Stimulated activated CD8-positive, alpha-beta memory T cell treated with anti-CD3 and anti-CD28 coated beads, Interleukin-4, amount 100 ng/mL, for 1 hour (primary cell): ENCODE measurements at places on chromosomes 2 and 18.

DNA sequence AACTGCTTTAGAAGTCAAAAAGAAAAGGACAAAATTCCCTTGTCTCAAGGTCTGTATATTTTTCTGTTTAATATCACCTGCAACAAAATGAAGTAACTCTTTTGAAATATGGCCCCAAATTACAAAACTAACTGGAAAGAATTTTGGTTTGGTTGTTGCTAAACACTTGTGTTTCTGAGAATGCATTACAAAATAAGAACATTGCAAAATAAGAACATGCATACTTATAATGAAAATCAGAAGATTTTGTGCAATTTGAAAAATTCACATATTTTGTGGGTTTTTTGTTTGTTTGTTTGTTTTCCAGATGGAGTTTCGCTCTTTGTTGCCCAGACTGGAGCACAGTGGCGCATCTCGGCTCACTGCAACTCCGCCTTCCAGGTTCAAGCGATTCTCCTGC, 21.8 kb downstream of the NDUFB3 start:
- no peak for DNase-seq

DNA sequence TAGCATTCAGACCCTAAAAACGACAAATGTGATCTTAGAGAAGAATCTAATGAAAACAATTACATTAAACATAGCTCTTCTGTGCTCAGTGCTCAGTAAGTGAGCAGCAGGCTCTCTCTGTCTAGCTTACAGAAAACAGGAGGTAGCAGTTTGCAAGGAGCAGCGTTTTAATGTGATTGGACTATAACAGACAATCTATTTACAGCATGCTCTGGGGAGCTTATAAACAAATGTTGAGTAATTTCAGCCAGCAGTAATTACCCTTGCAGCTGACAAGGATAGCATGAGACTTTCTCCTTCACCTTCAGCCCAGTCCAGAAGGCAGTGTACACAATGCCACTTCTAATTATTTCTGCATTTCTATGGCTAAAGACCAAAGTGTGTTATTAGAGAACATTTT, 270.4 kb downstream of the FIGN start:
- no peak for DNase-seq

DNA sequence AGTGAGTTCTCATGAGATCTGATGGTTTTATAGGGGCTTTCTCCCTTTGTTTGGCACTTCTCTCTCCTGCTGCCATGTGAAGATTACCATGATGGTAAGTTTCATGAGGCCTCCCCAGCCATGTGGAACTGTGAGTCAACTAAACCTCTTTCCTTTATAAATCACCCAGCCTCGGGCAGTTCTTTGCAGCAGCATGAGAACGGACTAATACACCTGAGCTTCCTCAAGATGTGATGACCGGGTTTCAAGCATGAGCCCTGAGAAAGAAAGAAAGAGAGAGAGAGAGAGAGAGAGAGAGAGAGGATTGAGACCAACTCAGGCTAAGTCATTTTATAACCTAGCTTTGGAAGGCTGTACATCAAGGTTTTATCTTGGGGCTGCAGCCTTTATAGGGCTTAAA, 167.7 kb upstream of the SERPINE2 start:
- DNase-seq: no peak

DNA sequence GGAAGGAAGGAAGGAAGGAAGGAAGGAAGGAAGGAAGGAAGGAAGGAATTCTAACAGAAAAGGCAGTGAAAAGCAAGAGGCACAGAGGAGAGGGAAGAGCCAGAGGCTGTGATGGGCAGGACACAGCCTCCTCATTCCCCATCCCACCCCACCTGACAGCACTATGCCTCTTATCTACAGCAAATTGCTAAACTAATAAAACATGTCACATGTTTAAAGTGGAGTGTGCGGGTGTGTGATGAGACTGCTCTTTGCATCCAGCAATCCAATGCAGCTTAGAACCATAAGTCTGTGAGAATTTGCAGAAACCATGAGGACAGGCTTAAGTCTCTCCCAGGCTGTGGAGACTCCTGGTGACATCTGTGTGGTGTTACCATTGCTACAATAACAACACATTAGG, 108.4 kb upstream of the ALK start:
- no peak for DNase-seq

DNA sequence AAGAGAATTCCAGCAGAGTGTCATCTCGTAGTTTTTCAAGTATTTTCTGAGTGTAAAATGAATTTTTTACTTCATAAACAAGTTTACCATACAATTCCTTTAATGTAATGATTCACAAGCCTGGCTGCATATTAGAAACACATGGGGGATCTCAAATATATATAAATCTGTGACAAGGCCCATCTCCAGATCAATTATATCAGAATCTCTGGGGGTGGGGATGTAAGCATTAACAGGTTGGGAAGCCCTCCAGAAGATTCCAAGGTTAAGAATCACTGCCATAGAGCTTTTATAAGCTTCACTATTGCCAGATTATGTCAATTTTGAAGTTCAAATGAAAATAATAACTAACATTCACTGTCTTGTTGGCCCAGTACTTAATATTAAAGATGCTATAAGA, 111.2 kb downstream of the BAZ2B start:
- DNase-seq: no peak
